ENCODE measurements at places on chromosomes 4 and X.

- H3K27ac ChIP-seq = no peak overlapping the region
- no peaks in the 10 kb centered on the region for H3K36me3 ChIP-seq
- no peaks in the 10 kb centered on the region for H3K27me3 ChIP-seq
- H3K4me1 ChIP-seq = peaks cover 7% of the 10 kb centered on the region
- H3K4me3 ChIP-seq = no peak overlapping the region
- no peak for DNase-seq
Measured at GRCh38 chr4:159197260-159197884, 94.5 kb downstream of the RAPGEF2 start.

- no peak overlapping the region for H3K27ac ChIP-seq
- no peaks in the 10 kb centered on the region for H3K4me1 ChIP-seq
- H3K36me3 ChIP-seq = no peaks in the 10 kb centered on the region
- H3K27me3 ChIP-seq = no peaks in the 10 kb centered on the region
Measured at GRCh38 chr4:84914686-84915395, 51.6 kb downstream of the WDFY3 start.

DNA sequence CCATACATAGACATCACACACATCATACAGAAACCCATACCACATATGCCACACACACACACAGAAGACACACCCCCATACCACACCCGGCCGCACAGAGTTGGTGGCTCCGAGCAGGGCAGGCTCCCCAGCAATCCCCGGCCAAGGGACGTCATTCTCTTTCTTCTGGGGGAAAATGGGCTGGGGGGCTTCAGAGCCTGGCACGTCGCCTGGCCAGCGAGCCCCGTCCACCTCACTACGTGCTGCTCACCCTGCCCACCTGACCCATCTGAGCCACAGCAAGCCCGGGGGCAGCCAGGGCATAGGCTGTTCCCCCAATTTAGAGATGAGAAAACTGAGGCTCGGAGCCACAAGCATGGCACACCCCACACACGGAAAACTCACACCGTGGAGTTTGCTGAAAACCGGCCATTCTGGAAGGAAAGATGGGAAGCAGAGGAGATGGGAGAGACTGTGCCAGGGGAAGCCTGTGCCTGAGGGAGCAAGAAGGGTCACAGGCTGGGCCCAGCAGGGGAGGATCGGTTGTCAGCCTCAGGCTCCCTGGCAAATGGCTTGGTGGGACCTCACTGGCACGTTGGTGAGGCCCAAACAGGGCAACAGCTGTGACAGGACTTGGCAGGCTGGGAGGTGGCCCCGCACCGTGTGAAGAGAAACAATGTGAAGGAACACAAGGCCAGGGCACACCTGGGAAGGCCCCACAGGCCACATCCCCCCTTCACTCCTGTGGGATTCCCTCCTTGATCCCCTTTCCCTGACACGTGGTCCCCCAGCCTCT is 73.2 kb downstream of the JAKMIP1 start:
- no peaks in the 10 kb centered on the region for H3K4me1 ChIP-seq
- DNase-seq = no peak
- no peak overlapping the region for H3K4me3 ChIP-seq
- no peaks in the 10 kb centered on the region for H3K36me3 ChIP-seq
- no peaks in the 10 kb centered on the region for H3K27me3 ChIP-seq

DNA sequence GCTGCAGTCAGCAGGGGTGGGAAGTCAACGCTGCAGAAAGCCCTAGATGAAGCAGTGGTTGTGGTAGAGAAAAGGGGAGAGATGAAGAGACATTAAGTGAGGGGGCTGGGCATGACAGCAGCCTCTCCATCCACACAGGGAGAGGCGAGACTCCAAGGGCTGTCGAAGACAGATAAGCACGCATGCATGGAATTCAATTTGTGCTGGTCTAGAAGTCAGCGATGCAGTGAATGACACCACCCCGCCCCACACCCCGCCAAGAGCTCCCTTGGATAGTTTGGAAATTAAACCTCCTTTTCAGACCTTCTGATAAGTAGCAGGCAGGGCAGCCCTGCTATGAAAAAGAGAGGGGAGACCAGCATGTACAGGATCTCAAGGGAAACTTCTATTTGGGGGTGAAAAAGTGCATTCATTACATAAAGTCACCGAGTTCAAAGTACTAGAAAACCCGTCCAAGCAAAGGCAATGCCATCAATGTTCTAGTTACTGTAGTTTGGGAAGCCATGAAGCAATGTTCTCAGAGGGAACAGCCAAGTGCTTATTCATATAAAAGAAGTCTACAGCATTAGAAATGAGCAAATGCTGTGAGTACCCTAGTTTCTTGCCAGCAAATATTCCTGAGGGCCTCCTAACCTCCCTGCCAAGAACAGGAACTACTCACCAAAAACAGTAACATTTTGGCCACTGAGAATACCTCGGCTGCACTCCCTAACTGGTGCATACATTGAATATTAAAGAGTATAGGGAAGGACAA is 152.3 kb upstream of the ANXA10 start:
- no peak for DNase-seq
- no peaks in the 10 kb centered on the region for H3K27me3 ChIP-seq
- no peaks in the 10 kb centered on the region for H3K36me3 ChIP-seq
- no peak overlapping the region for H3K4me3 ChIP-seq
- H3K27ac ChIP-seq = no peak overlapping the region
- no peaks in the 10 kb centered on the region for H3K4me1 ChIP-seq

DNA sequence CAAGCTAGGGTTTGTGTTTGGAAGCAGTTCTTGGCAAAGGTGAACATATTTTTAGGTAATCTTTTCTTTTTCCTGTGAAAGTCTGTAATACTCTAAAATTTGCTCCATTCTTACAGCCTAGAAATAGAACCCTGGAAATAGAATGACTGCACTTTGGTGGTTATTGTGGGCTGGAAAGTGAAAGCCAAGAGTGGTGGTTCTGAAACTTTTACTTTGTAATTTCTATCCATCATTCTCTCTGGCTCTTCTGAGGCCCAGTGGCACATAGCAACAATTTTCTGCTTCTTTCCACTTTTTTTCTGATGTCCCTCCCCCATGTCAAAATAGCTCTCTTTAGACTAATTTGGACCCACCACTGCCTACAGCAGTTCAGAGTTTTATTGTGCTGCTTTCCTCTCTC is 300.4 kb upstream of the RPS6KA3 start:
- H3K27ac ChIP-seq = no peak overlapping the region
- no peak for DNase-seq
- H3K4me1 ChIP-seq = no peaks in the 10 kb centered on the region
- no peak overlapping the region for H3K4me3 ChIP-seq
- H3K27me3 ChIP-seq = no peaks in the 10 kb centered on the region
- H3K36me3 ChIP-seq = no peaks in the 10 kb centered on the region

DNA sequence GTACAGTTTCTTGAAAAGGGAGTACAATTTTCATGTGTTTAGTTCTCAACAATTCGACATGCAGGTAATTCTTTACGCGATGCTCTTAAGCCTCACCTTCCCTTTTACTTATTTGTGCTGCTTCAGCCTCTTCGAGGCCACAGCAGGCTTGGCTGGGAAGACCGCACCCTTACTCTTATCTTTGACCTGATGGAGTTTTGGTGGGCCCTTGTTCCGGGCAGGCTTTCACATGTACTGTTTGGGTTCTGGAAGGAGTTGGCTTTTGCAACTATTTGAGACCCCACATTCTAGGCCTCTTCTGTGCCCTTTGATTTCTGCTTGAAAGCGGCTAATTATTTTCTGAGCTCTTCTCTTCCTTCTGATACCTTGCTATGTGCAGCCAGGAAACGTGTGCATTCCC is 60.2 kb downstream of the FAM193A start:
- H3K36me3 ChIP-seq = 0 out of 2 replicates have a peak, but pooled peaks cover 3% of the 10 kb centered on the region
- H3K27ac ChIP-seq = peak overlapping the region; percentile 35
- H3K4me3 ChIP-seq = no peak overlapping the region
- H3K27me3 ChIP-seq = no peaks in the 10 kb centered on the region
- no peak for DNase-seq
- H3K4me1 ChIP-seq = peaks cover 15% of the 10 kb centered on the region
